ENCODE measurements at places on chromosomes 7 and 10.
A peak's percentile ranks its signal among the peaks of the same experiment; 100 is the strongest.

DNA sequence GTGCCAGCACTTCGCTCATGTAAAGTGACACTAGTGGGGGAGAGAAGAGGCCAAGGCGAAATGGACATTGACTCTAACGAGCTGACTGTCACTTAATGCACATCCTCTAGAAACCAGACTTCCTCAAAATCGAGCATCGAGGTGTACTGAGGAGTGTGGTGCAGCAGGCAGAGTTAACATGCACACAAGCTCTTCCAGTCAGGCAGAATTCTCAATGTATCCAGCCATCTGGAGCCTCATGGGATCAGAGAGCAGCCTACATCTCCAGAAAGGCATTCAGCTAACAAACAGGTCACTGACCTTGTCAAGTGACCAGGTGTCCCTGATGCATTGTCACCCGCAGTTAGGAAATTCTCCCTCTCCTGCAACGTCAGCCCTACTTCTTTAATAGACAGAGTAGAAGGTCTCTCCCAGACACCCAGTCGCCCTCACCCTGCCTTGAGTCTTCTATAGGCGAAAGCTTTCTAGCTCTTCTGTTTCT is 259.8 kb upstream of the AOAH start:
- DNase-seq: no peak

- no peak for DNase-seq
Observed at GRCh38 chr10:130337305-130337640, 201.1 kb downstream of the GLRX3 start.

- DNase-seq: no peak
Observed at GRCh38 chr7:142636751-142637150, 112.5 kb upstream of the PRSS1 start.

DNA sequence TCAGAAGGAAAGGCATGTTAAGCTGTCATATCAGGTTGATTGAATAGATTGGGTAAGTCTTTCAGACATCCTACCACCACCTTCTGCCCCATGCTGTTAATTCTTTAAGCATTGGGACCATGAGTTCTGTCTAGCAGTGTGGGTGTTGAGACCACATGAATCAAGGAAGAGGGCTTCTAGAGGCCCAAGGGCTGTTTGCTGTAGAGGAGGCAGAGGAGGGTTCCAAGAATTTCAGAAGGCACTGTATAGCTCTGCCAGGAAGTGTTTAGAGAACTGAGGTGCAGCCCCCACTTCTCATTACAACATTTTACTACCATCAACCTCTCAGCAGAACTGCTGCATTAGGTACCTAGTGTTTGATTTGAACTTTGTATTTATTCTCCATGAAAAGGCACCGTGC is 720.2 kb downstream of the AUTS2 start:
- DNase-seq: no peak

- peak; percentile 38 for DNase-seq
Observed at GRCh38 chr7:28107960-28108359, 72.6 kb downstream of the JAZF1 start.

- no peak for DNase-seq
Observed at GRCh38 chr10:75050149-75050919, 61.1 kb upstream of the SAMD8 start.

GRCh38 chr10:88493691-88494483 is 89.2 kb downstream of the RNLS start:
- no peak for DNase-seq

- DNase-seq: no peak
Observed at GRCh38 chr10:119535837-119536507, 6.5 kb downstream of the RGS10 start.

GRCh38 chr7:30166841-30167235 is 32.1 kb downstream of the MTURN start:
- no peak for DNase-seq

GRCh38 chr7:97601931-97602457 is 129.9 kb upstream of the TAC1 start:
- no peak for DNase-seq

- DNase-seq: no peak
Observed at GRCh38 chr7:29881724-29882123, 75.4 kb downstream of the WIPF3 start.

DNA sequence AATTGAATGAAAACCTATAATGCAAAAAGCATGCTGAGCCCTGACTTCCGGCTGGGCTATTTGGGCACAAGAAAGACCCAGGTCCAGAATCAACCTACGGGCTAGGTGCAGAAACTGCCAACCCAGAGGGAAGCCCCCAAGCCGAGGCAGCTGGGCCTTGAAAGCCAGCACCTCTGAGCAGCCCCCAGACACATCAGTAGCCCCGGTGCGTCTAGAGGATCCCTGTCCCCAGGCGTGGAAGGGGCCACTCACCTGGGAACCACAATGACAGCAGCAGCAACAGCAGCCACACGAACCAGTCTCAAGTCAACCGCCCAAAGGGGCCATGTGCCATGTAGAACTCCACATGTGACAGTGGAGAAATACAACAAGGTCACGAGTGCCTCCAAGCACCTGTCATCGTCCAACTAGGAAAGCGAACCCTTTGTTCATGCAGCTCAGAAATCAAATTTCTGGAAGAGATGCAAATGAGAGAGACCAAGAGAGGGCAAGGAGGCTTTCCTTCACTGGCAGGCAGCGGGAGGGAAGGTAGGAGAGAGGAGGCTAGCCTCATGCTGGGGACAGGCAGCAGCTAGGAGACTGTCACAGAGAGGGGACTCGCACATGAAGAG is 57.5 kb upstream of the CHST15 start:
- no peak for DNase-seq

DNA sequence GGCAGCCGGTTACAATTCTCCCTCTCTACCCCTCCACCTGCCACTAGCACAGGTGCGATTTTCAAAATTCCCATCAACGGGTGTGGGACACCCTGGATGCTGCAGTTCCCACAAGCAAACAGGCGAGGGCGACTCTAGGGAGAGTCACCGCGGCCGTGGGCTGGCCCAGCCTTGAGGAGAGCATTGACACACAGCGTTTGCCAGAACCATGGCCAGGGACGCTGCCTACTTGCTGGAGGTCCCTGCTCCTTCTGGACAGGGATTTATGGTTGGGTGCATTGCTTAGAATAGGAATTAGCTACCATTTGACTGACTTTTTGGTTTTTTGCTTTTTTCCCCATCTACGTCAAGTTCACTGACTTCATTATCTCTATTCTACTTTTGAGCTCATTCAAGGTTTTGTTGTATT is 19.0 kb upstream of the CLDN4 start:
- DNase-seq: no peak

DNA sequence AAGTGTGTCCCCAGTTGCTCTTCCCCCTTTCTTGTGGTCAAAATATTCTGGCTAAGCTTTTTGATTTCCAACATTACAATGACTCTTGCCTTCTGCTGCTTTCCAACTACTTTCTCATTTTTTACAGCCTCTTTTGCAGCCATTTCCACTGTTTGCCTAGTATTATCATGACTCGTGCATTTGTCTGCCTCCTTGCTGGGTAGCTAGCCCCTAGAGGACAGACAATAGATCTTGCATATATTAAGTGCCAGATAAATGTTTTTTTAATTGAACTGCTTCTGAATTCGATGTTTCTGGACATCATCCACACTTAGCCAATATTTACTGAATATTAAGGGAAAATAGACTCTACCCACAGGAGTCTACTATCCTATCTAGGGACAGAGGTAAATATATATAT is 124.5 kb downstream of the POU6F2 start:
- DNase-seq: no peak

DNA sequence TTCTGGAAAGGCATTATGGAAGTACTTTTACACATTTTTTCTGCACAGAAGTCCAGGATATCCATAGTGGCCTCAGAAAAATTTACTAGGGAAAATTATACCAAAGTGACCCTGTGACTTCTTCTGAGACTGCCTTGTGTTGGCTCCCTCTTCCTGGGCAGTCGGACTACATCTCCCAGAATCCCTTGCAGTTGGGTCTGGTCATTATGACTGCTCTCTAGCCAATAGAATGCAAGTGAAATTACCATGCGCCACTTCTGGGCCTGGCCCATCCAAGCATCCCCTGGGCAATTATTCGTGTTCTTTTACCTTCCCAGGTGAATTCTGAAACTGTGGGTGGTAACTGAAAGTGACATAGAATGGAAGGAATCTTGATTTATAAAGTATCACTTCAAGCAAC is 430.9 kb downstream of the ACTR3B start:
- no peak for DNase-seq

DNA sequence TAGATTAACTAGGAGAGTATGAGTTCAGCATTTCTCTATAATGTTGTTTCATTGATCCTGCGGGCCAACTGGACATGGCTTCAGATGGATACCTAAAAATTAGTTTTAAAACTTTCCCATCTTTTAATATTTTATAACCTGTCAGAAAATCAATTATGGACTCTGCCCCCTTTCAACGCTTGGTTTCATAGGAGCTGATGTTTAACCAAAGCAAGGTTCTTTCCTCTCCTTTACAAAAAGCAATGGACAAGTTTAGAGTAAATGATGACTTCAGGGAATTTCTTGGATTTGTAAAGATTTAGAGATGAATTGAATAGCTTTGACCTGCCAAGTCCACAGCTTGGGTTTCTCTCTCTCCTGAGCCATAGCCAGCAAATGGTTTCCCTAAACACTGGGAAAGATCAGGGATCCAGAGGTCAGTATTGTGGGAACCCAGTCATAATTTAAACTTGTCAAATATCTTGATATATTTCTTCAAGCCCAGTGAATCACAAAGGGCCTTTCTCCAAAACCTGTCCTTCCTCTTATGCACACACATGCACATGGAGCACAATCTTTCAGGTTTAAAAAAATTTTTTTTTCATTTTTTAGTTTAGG is 177.1 kb downstream of the EVX1 start:
- no peak for DNase-seq

GRCh38 chr7:92178928-92179924 is at the start of gene LRRD1:
TSS of gene LRRD1 (minus strand) at chr7:92179142. CDS start at chr7:92165202, 13,940 bp downstream.
- DNase-seq: peak; percentile 81

DNA sequence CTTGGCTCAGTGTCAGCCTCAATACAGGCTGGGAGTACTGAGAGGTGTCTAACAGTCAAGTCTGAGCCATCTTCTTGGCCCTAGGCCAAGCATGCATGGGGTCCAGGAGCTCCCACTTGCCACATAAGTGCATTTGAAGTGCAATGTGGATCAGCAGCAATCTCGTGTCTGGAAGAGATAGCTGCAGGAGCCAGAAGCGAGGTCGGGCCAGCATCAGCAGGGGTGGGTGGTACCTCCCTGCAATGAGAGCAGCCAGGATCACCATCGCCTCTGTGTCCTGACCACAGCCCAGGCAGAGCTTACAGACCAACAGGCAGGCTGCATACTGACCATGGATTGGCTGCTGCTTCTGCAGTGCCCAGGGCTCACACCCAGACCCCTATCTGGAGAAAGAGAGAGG is 83.0 kb upstream of the CXCL12 start:
- no peak for DNase-seq

- DNase-seq: no peak
Observed at GRCh38 chr10:311901-312665, 176.8 kb downstream of the ZMYND11 start.

DNA sequence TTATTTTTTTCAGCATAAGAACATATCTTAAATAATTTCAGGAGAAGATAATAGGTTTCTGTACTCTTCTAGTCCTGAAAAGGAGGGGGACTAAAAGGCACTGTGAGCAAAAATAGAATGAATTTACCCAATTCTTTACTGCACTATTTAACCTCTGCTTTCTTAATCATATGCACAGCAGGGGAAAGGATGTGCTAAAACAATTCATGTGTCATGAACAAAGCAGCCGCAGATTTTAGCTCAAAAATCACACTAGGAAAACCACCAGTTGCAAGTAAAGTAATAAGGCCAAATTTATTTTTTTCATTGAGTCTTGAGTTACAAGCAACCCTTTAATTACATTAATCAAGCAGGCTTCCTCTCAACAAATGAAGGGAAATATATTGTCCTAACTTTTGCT is 80.1 kb downstream of the CABCOCO1 start:
- DNase-seq: no peak

All from RWPE1 (cell line).